ENCODE measurements at places on chromosomes 1 and 21.

- no peak for DNase-seq
These were observed 517 bp upstream of the H3-3A start for GRCh38 chr1:226061841-226062557.

- no peak for DNase-seq
These were observed 102.8 kb upstream of the JUN start for GRCh38 chr1:58886611-58887010.

GRCh38 chr1:218415726-218416125, 70.6 kb downstream of the TGFB2 start:
- no peak for DNase-seq

- DNase-seq, result no peak
These were observed 21.1 kb upstream of the ACTRT2 start for GRCh38 chr1:3000214-3000613.

DNA sequence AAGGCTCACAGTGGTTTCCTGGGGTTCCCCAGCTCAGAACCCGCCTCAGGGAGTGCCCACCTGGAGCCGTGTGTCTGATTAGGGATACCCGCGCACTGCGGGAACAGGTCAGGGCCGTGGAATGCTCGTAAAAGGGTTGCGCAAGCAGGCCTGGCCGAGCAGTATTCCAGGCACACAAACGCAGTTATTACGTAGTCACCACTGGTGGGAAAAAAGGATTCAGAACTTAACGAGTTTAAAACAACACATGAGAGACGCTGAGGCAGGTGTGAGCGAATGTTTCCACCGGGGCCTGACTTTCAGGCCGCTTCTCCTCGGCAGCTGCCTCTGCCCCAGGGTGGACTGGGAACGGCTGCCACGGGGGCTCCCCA, 18.2 kb downstream of the PLCH2 start:
- no peak for DNase-seq

DNA sequence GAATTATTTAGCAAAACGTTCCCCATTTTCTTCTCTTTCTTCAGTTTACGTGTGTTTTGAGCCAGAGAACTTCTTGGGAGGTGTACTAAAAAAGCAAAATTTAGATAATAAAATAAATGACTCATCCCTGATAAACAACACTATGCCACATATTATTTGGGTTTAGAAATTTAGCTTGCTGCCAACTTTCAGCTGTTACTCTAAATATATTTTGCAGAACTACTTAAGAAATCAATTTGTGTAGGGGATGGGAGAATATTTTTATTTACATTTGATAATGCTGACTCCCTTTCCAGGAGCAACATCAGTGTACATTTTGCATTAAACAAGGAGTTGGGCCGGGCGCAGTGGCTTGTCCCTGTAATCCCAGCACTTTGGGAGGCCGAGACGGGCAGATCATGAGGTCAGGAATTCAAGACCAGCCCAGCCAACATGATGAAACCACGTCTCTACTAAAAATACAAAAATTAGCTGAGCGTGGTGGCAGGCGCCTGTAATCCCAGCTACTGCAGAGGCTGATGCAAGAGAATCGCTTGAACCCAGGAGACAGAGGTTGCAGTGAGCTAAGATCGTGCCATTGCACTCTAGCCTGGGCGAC, 151.4 kb upstream of the ZRANB2 start:
- no peak for DNase-seq

- DNase-seq, result no peak
These were observed 25.5 kb downstream of the SYT2 start for GRCh38 chr1:202684716-202685115.

- DNase-seq, result no peak
These were observed 17.9 kb upstream of the MPL start for GRCh38 chr1:43319766-43320165.

GRCh38 chr1:49651136-49651535, 372.6 kb downstream of the AGBL4 start:
- DNase-seq, result no peak

DNA sequence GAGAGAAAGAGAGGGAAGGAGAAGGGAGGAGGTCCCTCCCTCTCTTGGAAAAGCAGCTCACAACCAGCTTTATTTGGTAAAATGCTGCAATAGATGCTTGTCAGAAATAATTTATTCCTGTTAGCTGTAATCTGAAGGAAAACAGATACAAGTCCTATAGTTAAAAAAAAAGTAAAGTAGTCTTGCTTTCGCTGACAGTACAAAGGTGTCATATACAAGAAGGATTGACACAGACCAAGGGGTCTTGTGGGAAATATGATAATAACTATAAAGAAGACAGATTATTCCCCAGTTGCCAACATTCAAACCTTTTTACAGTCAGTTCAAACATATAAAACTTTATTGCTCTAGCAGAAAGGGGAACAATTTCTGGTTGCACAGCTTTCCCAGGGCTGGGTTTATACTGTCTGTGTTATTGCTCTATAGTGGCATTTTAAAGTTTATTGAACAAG, 145.0 kb downstream of the PBX1 start:
- no peak for DNase-seq

DNA sequence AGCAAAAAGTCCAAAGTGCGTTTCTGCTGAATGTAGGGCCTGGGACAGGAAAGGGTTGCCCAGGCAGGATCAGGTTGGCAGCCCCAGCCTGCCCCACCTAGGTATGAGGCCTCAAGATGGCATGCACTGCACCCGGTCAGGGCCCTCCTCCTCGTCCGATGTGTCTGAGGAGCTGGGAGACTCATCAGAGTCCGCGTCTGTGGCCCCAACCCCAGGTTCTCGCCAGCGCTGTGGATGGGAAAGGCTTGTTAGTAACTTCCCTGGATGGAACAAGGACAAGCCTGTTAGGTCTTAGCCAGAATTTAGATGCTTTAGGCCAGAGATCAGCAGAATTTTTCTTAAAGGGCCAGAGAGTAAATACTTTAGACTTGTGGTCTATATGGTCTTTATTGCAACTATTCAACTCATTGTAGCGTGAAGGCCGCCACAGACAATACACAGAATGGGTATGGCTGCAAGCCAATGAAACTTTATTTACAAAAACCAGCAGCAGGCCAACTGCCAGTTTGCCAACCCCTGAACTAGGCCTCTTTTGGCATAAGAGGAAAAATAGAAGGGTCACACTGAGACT, 12.4 kb downstream of the PEA15 start:
- DNase-seq, result no peak

GRCh38 chr1:93659822-93660503, 21.7 kb downstream of the BCAR3 start:
- DNase-seq, result no peak

GRCh38 chr1:215421744-215422143, 145.4 kb upstream of the KCTD3 start:
- DNase-seq, result no peak

GRCh38 chr1:245858022-245858721, 648.9 kb downstream of the SMYD3 start:
- DNase-seq, result no peak

GRCh38 chr1:101276818-101277217, 40.0 kb downstream of the S1PR1 start:
- DNase-seq, result no peak

DNA sequence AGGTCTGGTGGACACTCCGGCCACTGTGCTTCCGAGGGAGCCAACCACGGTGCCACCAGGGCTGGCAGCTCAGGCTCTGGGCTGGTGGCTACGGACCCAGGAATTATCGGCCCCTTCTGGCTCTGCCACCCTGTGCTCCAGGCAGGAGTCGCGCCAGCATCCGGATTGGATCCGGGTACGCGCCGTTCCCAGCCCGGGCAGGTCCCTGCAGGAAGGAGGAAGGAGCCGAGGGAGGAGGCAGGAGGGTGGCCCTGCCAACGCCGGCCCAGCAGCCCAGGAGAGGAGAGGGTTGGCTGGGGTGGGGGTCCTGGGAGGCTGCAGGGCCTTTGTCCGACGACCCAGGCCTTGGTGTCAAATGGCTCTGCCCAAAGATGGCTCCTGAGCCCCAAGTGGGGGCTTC, 160.5 kb downstream of the CASZ1 start:
- no peak for DNase-seq

DNA sequence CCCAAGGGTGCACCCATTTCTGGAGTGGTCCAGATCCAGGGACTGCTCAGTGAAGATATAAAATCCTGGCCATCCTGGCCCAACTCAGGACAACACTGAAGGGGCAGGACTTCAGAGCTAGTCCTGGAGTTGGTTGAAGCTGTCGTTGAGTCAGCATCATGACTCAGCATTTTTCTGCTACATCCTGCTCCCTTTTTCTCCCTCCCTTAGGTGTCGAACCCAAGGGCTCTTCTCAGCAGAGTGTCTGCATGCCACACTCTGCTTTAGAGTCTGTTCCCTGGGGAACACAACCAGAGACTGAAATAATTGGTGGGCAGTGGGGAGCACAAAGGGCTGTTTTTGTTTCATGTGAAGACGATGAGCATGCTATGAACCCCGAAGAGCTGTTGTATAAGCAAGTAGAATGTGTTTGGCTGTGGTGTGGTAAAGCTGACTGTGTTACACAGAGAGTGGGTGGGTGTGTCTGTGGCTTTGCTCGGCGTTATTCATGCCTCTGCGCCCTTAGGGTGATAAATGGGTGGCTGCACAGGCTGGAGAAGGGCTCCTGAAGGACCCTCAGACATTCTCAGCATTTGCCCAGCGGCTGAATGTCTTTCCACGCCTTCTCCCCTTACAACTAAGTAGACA, 167.2 kb downstream of the CYYR1 start:
- no peak for DNase-seq

DNA sequence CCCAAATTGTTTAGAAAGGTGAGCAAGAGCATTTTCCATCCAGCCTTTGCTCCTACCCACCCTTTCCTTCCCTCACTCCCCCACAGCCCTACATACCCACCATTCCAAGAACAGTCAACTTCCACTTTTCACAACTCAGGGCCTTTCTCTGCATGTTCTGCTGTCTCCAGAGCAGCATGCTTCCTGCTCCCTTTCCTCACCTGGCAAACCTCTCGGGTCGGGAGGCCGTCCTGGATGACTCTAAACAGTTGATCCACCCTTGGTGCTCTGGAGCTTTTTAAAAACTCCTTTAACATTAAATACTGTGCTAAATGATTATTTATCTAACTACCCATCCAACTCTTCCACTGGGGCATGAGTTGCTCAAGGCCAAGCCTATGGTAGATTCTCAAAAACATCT, 200.6 kb downstream of the SETD4 start:
- DNase-seq, result no peak

- no peak for DNase-seq
These were observed 155.4 kb downstream of the URB2 start for GRCh38 chr1:229781453-229781852.

DNA sequence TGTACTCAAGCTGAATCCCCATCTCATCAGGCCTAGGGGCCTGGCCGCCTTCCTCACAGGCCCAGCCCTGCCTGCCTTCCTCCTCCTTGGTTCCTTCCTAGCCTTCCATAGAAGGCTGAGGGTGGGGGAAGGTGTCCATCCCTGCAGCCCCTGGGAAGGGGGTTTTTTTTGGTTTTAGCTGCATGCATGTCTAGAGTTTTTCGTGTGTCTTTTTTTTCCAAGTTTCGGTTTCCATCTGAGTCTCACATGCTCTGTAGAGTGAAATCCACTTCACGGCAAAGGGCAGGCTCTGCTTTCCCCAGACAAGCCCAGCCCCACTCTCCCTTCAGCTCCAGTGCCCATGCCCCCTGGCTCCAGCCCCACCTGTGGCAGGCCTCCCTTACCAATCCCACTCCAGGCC, 32.1 kb downstream of the GRHL3 start:
- no peak for DNase-seq

DNA sequence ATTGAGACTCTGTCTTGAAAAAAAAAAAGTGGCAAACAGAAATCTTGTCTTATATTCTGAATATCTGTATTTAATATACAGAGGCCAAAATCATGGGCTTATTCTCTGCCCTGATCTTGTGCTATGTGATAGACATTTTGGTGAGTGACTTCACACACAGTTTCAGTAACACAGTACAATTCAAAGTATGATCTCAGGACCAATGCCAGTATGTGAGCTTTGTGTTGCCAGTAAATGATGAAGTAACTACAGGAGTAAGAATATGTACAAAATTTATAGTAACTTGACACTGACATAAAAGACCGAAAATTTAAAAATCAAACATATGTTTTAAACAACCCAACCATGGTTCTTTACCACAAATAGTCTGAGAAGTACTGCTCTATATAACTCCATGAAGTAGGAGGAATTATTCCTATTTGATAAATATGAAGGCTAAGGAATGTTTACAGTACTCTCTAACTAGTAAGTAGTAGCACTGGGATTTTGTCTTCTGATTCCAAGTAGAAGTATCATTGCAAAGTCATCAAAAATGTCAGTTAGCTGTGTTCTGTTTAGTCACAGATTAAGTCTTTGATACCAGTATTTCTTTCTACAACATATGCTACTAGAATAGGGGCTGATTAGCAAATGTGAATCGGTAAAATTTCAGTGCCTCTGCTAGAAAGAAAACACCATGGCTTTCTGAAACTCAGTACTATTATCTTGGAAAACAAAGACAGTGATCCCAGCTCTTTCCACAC, 25.3 kb downstream of the DPH5 start:
- DNase-seq, result no peak

GRCh38 chr1:234355782-234356510, 17.3 kb upstream of the COA6 start:
- DNase-seq, result no peak

DNA sequence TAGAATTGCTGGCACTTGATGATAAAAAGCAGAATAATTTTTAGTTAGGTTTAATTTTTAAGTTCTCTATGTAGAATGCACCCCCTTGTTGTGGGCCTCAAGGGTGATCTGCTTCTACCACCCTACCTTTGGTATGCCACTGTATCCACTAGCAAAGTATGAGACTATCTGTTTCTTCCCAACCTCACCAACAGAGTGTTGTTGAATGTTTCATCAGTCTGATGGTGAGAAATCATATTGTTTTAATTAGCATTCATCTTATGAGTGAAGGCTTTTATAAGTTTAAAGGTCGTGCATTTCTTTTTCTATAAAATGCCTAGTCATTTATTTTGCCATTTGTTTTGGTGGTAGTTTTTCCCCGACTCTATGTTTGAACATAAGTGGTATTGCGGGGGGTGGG, 141.0 kb downstream of the MAGI3 start:
- no peak for DNase-seq

GRCh38 chr1:75438355-75438754, 172.6 kb downstream of the SLC44A5 start:
- DNase-seq, result no peak

- DNase-seq, result no peak
These were observed 5.0 kb upstream of the ZC3H12A start for GRCh38 chr1:37469386-37469785.

DNA sequence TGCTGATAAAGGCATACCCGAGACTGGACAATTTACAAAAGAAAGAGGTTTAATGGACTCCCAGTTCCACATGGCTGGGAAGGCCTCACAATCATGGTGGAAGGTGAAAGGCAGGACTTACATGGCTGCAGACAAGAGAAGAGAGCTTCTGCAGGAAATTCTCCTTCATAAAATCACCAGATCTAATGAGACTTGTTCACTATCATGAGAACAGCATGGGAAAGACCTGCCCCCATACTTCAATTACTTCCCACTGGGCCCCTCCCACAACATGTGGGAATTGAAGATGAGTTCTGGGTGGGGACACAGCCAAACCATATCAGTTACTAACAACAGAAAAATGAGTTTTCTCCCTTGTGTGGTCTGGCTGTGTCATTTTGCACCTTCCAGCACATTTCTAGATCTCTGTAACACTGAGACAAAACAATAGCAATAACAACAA, 741.4 kb downstream of the KCNT2 start:
- no peak for DNase-seq

Data from cortex of kidney (tissue), 1 donor.